GM20000 (cell line): ENCODE measurements at places on chromosomes 4 and X.

DNA sequence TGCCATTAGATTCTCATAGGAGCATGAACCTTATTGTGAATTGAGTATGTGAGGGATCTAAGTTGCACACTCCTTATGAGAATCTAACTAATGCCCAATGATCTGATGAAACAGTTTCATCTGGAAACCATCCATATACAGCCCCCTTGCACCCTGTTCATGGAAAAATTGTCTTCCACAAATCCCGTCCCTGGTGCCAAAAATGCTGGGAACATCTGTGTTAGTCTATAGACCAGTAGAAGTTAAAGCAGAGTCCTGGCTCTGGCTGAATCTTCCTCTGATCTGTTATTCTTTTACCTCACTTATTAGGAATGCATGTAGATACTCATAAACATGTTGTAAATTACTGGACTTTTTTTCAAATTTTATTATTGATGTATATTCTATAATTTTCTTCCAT, 29.2 kb downstream of the SULT1B1 start:
- DNase-seq: no peak

GRCh38 chr4:141098163-141098562, 35.1 kb downstream of the RNF150 start:
- DNase-seq: no peak

- no peak for DNase-seq
Observed at GRCh38 chrX:7582191-7582590, 260.8 kb upstream of the VCX start.

GRCh38 chrX:38018766-38019425, 12.5 kb downstream of the SYTL5 start:
- no peak for DNase-seq

GRCh38 chrX:105458846-105459245, 238.4 kb upstream of the TEX13A start:
- no peak for DNase-seq

GRCh38 chr4:98786866-98787265, 128.5 kb upstream of the TSPAN5 start:
- DNase-seq: no peak

GRCh38 chrX:69083361-69083760, 81.9 kb downstream of the PJA1 start:
- no peak for DNase-seq

DNA sequence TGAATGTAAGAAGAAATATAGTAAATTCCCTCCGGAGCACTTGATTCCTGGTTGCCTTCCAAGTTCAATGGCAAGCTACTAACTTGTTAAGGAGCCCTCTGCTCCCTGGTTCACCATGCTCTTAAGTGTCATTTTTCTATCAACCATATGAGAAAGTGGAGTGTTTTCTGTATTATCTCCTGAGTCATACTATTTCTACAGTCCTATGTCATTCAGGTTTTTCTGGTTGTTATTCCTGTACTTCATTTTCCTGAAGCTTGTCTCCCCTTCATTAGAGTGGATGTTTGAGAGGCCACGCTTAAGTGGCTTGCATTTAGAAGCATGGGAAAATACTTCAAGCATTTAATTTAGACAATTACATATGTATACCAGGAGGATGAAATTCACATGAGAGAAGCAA, 14.7 kb upstream of the EPGN start:
- DNase-seq: no peak

DNA sequence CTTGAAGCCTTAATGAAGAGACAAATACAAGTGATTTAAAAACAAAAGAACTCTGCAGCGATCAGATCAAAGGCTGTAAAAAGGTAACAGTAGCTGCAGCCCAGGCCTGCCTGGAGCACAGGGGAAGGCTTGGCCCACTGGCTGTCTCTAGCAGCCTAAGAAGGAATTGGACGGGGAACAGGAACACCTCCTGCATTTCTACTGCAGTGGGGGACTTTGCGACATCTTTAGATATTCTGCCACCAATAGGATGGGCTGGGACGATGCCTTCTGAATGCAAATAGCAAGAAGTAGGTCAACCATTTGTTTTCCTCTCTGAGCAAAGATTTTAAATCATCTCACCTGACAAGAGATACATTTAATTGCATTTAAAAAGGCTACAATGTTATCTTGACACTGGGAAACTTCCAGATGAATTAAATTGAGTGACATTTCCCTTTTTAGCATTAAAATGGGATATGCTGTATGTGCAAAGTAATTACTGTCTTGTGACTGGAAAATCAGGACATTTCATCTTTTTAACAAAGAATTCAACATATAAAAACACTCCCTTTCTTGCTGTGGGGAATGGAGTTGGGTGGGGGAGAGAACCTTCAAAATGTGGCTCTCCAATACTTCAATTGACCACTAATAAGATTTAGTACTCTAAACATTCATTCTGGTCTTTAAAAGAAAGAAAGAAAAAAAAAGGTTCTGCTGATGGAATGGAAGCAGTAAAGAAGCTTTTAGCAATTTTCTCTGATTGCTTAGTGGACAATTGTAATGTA, 70.0 kb downstream of the NYX start:
- DNase-seq: no peak

GRCh38 chr4:138553001-138553845, 311.1 kb upstream of the SLC7A11 start:
- DNase-seq: no peak

DNA sequence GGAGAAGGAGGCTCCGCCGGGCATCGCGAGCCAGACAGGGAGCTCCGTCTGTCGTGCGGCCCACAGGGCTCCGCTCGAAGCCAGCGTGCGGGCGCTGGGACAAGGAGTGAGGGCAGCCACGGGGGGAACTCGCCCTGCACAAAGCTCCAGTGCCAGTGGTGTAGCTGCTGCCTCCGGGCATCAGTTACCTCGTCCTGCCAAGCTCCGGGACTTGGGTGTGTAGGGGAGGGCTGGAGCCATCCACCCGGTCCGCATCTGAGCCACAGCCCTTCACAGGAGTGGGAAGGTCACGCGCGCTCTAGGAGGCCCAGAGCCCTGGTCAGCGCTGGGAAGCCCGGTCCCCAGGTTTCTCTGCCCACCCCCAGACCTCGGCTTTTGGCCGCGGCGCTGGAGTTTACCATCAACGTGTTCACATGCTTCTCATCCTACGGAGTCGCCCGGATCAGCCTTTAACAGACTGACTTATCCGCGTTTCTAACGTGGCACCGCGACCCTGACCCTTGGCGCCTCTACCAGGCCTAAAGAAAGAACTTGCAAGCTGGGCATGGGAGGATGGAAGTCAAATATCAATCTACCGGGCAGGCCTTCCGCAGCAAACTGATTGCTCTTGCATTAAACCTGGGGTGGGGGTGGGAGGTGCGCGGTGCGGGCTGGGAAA, 8.4 kb upstream of the PRDM8 start:
- DNase-seq: no peak

- no peak for DNase-seq
Observed at GRCh38 chr4:8548731-8549351, 31.4 kb upstream of the GPR78 start.

- peak; percentile 76 for DNase-seq
Observed at GRCh38 chr4:40924096-40924792, 174.5 kb downstream of the NSUN7 start.

- DNase-seq: no peak
Observed at GRCh38 chr4:86274642-86275041, 85.2 kb downstream of the MAPK10 start.

GRCh38 chr4:139795527-139796314, 130.1 kb downstream of the MGST2 start:
- DNase-seq: no peak

DNA sequence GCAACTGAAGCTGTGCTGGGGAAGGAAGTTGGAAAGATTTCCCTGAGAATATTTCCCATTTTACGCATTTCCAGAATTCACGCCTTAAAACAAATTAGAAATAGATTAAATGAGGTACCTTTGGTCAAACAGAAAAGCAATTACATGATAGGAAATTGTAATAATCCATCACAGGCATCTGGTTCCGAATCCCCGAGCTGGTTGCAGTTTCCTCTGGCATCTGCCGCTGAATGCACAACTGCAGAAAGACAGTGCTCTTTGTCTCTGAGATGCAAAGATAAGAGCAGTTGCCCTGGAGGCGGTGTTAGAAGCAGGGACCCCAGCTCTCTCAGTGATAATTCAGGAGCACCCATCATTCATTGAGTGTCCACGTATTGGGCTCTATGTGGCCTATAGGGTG, 224.4 kb downstream of the LDB2 start:
- no peak for DNase-seq

DNA sequence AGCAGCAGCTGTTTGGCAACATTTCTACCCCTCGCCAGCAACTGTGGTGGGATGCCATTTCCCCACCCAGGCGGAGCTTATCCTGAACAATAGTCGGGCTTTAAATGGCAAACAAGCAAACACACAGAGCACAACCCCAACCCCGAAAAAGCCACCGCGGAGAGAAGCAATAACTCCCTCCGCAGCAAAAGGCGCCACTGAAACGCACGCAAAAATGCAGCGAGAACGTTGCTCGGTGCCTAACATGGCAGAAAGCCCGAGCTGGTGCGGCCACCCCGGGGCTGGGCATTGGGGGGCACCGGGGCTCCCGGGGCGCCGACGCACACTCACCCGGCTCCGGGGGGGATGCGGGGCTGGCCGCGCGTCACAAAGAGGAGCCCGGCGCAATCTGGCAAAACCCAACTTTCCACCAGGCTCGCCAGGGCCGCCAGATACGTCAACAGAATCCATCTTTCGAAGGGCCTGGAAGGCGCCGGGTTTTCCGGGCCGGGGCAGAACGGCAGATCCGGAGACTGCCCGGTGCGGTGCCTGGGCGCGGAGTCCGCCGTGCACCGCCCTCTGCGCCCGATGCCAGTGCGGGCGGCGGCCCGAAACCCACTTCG, 818 bp downstream of the RAI2 start:
- DNase-seq: no peak

DNA sequence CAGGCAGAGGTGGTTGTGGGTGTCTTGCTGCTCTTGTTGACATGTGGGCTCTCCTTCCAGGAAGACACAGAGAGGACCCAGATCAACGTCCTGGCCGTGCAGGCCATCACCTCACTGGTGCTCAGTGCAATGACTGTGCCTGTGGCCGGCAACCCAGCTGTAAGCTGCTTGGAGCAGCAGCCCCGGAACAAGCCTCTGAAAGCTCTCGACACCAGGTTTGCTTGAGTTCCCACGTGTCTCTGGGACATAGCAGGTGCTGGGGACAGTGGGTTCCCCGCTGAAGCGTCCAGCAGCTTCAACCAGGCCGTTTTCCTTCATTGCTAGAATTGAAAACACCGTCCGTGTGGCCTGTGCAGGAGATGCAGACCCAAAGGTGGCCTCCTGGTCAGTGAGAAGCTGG, 25.6 kb upstream of the MSANTD1 start:
- DNase-seq: no peak

- DNase-seq: peak; percentile 14
Observed at GRCh38 chrX:46758163-46758955, 559 bp downstream of the SLC9A7 start.

DNA sequence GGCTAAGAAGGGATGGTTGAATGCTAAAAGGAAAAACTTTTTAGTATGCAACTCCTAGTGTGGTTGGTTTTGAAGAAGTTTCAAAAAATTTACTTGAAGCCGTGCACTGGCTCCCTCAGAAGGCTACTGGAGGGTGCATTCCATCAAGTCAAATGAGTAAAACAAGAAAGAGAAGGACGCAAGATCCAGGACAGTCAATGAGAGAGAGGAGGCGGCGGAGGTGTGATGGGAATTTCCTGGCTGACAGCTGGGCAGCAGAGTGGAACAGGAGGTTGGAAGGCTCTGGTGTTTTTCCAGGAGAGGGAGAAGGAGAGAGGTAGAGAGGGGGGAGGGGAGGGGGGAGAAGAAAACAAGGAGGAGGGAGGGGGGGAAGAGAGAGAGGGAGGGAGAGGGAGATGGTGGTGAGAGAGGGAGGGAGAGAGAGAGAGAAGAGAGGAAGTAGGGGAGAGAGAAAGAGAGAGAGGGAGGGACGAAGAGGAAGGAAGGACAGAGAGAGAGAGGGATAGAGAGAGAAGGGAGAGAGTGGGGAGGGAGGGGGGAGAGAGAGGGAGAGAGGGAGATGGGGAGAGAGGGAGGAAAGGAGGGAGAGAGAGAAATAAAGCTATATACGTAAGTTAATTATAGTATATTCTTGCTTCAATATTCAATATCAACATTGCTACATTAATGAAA, 126.4 kb downstream of the SH3KBP1 start:
- no peak for DNase-seq

GRCh38 chr4:77538144-77538543, 67.5 kb upstream of the CXCL13 start:
- DNase-seq: no peak

GRCh38 chrX:24305905-24306304, 8.0 kb downstream of the SUPT20HL2 start:
- DNase-seq: no peak

GRCh38 chrX:152929898-152930297, 32.0 kb downstream of the ZNF185 start:
- no peak for DNase-seq

GRCh38 chr4:16142598-16143310, 58.9 kb upstream of the PROM1 start:
- DNase-seq: no peak

DNA sequence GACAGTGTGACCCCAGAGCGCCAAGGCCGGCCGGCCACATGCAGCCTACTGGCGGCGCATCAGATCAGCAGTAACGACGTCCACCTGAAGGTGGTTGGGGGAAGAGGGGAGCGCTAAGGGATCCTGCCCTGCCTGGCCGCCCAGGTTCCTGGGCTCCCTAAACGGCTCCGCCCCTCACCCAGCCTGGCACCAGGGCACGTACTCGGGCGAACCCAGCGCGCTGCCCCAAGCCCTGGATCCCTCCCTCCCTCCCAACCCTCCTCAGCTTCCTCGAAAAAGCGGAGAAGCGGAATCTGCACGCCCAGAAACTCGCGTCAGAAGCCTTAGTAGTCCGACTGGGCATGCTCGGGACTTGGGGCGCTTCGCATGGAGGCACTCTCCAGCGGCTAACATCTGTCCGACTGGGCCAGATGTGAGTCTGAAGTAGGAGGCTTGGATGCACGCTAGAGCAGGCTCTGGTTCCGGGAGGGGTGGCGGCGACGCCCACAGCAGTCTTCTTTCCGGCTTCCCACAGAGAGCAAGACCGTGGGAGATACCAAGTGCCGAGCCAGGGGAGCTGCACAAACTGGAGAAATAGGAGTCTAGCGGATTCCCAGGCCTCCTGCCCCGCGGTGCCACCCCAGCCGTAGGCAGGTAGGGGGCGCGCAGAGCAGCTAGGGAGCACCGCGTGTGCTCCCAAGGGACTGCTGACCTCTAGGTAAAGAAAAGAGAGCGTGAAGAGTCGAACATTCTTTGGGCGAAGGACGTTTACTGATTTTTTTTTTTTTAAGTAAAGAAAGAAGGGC, 114.3 kb upstream of the TEX13C start:
- DNase-seq: no peak

DNA sequence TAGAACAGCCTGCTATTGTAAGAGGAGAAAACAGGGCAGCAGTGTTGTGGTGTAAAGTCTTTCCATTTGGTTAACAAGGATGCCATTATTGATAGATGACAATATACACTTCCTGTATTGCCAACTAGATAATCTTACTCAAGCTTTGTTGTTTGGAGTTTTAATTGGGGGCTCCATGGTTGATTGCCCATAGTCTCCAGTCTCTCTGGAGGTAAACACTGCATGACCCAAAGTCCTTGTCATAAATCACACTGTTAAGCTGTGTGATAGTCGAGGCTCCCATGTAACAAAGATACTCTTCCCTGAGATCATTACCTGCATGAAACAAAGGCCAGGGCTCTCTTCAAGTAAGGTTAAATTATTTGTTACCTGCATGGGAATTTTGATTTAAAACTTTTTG, 394.6 kb downstream of the C4orf33 start:
- no peak for DNase-seq
